SIG-M5 (cell line): ENCODE measurements at places on chromosomes 2 and 18.

DNA sequence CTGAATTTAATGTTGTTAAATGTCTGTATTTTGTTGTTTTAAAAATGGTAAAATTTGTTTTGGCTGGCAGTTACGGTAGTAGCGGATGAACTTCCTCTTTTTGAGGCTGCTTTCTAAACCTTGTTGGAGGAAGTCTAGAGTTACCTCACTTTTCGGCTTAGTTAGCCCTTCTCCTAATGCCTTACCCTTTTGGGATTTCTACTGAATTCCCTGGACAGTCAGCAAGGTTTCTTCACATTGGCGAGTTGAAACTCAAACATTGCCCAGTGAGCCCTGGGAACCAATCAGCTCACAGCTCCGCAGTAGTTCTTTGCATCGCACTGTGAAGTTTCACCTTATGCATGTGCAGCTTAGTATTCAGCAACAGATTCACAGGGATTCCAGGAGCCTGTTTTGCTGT lies 55.2 kb downstream of the TMEM247 start:
- DNase-seq = peak; percentile 61

DNA sequence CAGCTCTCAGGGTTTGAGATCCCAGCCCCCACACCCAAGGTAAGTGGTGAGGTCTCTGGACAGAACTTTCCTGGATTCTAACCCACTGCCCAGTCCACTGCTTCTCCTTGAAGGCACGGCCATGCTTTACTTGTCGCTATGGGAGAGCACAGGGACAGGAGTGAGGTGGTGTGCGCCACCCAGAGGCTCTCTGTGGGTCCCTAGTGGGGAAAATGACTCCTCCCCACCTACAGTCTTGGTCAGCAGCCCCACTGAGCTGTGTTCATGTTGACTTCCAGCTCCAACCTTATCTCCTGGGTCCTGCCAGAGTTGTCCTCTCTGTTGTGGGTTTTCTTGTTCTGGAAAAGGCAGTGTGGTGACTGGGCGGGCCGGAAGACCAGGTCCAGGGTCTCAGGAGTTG lies 11.1 kb downstream of the TET3 start:
- no peak for DNase-seq

DNA sequence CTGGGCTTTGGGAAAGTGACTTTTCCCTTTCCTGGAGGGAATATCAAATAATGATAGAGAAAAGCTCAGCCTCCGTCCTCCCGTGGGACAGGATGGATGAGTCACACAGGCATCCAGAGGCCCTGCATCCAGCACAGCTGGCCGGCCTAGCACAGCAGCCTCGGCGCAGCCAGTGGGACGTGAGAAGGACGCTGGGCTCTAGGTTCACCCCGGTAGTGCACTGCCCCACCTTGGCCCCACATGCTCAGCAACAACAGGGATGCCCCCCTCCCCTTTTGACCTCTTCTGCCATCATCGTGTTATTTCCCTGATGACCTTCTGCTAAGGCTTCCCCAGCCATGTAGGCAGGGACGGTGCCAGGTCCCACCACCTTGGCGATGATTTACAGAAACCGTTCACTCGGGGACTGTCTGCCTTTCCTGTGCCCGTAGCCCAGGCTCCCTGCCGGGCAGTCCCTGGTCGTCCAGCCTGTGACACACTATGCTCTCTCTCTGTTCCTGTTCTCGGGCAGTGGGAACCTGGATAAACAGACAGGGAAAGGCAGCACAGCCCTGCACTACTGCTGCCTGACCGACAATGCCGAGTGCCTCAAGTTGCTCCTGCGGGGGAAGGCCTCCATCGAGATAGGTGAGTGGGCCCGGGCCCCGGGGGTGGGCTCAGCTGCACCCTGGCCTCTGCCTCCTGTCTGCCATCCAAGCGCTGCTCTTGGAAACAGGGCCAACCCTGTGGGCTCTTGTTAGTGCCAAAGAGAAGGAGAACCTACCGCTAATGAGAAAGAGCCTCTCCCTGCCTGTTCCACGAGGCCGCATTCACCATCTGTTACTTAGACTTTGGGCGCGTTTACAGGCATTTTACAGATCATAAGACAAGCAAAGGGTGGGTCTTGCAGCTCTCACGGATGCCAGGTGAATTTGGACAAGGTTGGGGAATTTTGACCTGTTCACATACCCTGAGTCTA lies 44.6 kb downstream of the ITGB1BP1 start:
- DNase-seq = no peak

- DNase-seq = no peak
Measured at GRCh38 chr2:186757009-186757408, 63.1 kb downstream of the FAM171B start.
